NCI-H1417 treated with DMSO at 0.1 percent for 48 hours (cell line): ENCODE measurements at places on chromosomes 5 and 9.

DNA sequence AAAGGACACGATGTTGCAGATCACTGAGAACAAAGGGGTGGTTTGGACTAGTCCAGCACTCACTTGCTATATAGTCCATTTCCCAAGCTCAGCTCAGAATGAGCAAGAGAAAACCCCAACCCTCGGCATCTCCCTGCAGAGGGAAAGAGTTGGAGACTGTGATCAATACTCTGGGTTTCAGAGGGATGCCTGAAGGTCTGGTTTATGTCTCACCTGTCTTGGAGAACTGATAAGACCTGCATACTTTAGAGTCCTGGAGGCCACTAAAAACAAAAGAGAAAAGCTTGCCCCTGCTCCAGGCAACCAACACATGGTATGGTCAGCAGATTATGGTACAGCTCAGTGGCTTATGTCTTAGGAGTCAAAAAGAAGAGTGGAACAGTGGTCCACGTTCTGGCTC, 1006.9 kb downstream of the CDH9 start:
- DNase-seq, result no peak

- no peak for DNase-seq
These were observed 344.5 kb upstream of the ITGA1 start for GRCh38 chr5:52443187-52443586.

GRCh38 chr5:142881076-142881783, 111.1 kb downstream of the ARHGAP26 start:
- DNase-seq, result no peak

GRCh38 chr5:78472469-78473106, 112.2 kb downstream of the SCAMP1 start:
- no peak for DNase-seq

DNA sequence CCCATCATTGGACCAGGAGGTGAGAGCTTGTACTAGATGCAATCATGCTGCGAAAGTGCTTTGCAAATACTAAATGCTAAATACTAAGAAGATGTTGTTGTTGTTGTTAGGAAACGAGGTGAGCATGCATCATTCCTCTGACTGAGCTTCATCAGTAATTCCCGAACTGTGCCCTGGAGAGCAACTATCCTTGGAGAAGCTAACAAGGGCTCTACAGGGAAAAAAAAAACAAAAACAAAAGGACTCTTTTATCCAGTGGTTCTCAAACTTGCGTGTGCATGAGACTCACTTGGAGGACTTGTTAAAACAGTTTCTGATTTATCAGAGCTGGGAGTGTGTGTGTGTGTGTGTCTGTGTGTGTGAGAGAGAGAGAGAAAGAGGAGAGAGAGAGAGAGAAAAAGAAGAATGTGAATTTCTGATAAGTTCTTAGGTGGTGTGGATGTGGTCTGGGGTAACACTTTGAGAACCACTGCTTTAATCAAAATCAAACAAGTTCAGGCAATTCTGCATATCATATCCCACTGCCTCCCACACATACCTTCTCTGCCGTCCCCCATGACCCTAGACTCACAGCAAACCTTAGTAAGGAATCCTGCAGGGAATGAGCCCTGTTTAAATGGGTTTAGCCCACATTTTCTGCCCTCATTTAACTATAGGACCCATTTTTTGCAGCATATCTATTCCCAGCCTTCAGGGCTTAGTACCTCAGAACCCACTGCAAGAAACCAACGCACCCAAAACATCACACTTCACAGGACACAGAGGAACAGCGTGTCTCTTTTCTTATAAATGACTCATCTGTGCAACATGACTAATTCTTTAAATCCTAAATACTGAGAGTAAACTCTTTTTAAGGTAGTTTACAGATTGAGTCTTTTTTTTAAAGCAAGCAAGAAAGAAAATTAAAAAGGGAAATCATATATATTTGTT, 48.9 kb downstream of the PDE6A start:
- DNase-seq, result no peak

DNA sequence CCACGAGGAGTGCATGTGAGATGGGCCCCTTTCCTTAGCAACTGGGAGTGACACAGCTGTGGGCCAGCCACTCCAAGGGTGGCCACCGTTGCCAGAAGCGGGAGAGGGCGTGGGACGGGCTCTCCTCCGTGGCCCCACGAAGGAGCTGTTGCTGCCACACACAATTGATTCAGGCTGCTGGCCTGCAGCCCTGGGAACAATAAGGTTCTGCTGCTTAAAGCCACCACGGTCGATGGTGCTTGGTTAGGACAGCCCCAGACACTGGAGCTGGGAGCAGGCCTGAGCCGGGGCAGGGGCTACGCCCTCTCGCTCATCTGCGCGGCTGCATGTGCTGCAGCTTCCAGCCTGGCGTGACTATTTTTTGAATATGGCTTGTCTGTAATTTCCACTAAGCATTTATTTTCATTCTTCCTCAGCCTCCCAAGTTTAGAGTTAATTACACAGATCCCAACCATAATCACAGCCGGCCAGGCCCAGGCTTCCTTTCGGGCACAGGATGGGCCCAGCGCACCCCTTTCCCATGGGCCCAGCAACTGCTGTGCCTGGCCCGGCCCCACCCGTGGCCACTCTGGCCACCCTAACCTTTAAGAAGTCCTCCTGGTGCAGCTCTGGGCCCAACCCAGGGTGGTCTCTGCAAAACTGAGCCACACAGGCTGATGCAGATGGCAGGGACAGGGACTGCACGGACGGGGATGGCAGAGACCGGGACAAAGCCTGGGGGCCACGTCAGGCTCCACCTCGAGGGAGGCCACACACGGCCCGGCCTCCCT, 49.7 kb downstream of the VAV2 start:
- DNase-seq, result no peak

- no peak for DNase-seq
These were observed 156.7 kb downstream of the DOCK8 start for GRCh38 chr9:371349-371748.

GRCh38 chr5:113132564-113132963, 156.0 kb downstream of the DCP2 start:
- no peak for DNase-seq

DNA sequence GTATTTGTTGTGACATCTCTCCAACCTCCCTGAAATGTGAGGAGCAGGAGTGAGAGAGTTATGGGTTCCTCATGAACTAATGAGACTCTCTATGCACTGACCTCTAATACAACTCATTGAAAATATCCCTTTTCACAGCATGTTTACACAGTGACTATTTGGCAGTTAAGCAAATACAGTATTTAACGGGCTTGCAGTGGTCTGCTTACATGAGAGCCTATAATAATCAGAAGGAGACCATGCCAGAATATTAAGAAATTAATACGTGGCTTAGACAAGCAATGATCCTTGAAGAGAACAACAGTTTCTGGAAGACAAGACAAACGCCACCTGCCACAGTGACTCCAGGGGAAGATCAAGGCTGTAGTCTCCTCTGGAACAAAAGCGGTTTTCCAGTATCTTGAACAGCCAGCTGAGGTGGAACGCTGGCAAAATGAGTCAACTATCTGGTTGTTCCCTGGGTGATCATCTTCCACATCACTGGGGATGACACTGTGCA, 424.5 kb downstream of the DMAC1 start:
- peak; percentile 54 for DNase-seq

DNA sequence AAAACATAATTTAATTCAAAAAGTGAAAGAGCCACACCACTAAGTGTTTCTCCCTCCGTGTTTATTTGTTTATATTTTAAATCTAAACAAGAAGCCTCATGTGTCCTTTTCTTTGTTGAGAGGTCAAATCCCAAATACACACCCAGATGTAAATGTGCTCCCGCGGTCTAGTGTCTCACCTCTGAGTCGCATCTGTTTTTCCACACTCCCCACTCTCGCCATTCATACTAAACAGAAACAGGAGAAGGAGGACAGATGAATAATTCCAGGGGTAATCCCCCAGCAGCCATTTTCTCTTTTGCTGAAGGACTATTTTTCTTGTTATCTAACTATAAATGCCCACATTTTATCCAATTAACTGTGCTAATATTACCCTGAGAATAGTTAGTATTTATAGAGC, 361.6 kb upstream of the RIOK2 start:
- no peak for DNase-seq

GRCh38 chr9:98329904-98330303, 74.5 kb upstream of the TBC1D2 start:
- no peak for DNase-seq

DNA sequence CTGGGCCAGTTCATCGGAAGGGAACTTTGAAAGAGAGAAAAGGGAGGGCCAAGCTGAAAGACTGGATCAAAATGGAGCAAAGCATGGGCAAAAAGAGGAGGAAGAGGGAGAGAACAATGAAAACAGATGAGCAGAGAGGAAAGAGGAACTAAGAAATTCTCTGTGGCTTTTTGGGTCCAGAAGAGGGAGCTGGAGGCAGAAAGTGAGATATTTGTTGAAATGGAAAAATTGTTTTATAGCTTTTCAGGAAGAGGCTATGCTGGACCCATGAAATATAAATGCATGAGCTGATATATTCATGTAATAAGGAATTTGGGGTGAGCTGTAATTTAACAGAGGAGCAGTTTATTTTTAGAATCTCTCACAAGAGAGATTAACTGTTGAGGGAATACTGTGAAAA, 457.3 kb downstream of the DMAC1 start:
- no peak for DNase-seq
